ENCODE measurements at places on chromosomes 2 and 18.

- no peak for DNase-seq
Observed at GRCh38 chr2:63663013-63663864, 74.5 kb downstream of the MDH1 start.

GRCh38 chr2:138630164-138630563 lies 128.6 kb downstream of the SPOPL start:
- peak; percentile 25 for DNase-seq

GRCh38 chr2:218273908-218274249 lies 3.6 kb downstream of the PNKD start:
- DNase-seq: no peak

DNA sequence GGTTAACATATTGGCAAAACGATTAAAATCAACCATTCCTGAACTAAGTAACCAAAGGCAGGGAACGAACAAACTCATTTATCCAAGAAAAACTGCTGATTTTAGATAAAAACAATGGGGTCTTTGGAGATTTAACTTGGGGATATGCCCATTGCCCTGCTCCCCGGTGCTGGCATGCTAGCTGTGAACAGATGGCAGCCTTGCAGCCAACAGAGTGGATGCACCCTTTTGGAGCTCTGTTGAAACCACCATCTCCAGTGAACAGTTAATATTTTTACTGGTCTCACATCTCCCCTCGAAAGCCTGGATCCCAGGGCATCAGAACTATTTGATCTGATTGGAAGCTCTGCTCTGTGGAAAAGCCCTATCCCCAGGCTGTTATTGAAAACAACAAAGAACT lies 303.1 kb downstream of the TGIF1 start:
- no peak for DNase-seq

- DNase-seq: no peak
Observed at GRCh38 chr2:168253379-168253778, 6.0 kb upstream of the STK39 start.

DNA sequence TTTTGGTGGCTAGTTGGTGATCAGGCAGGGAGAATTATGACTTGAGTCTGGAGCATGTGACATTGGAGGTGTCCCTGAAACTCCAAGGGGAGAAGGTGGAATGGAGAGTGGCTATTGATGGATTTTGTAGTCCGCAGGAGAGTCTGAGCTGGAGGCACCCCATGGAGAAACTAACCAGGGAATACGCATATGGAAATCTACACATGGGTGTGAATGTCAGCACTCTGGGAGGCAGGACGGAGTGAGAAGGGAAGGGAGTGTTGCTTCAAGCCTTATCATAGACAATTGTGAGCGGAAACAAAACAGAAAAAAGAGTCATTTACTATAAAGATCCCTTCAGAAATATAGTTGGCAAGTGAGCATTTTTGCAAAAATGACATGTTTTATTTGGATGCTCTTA lies 667 bp upstream of the SCYGR4 start:
- DNase-seq: no peak

GRCh38 chr2:233395687-233396086 lies 41.4 kb downstream of the DGKD start:
- DNase-seq: no peak

GRCh38 chr2:183522489-183523266 lies 398.4 kb downstream of the NUP35 start:
- DNase-seq: no peak

- no peak for DNase-seq
Observed at GRCh38 chr2:163675388-163675787, 60.4 kb downstream of the FIGN start.

DNA sequence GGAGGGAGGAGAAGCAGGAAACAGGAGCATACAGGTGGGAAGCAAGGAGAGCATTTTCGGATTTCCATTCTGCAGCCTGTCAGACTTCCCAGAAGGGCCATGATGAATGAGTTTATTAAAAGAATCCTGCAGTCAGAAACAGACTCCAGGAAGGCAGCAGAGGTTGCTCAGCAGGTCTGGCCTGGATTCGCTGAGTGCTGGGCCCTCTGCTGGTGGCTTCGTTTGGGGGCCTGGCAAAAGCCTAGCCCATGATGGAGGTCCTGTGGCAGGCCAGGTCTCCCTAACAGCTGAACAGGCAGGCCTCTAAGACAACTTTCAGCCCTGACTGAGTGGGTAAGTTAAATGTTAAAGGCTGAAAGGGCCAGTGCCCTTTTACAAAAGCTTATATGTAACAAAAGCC lies 108.2 kb upstream of the CAPN13 start:
- no peak for DNase-seq

DNA sequence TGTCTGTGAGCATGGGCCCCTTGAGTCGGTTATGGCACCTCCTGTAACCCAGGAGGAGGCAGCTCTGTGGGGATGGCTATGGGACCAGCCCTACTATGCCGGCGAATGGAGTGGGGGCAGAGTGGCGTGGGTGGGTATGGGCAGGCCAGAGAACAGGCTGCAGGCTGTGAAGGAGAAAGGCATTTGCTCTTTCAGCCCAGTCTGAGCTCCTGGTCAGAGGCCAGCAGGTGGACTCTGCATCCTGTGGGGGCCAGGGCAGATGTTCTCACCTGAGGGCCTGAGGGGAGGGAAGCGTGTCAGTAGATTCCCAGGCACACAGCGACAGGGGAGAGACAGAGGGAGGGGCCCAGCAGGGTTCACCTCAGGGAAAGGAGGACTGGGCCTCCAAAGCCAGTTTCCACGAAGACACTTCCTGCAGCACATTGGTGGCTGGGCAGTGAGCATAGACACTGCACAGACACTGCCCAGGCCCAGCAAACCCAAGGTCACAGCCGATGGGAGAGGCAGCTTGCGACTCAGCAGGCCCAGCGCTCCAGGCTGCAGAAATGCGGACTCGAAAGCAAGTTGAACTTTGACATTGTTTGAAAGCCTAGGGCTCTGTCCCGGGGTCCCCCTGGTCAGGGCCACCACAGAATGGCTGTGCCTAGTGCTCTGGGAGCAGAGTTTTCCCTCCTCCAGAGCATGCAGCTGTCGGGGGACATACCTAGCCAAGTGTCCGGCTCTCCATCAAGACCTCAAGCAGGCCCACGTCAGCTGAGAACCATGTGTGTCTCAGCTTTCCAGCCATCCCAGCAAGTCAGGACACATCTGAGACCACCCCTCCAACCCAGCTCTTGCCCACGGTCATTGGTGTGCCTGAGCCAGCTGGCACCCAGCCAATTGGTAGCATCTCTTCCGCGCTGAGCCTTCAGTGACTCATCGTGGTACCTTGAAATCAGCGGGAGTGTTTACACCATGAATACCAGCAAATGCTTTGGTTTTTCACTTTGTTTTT lies 53.8 kb downstream of the TGOLN2 start:
- no peak for DNase-seq

DNA sequence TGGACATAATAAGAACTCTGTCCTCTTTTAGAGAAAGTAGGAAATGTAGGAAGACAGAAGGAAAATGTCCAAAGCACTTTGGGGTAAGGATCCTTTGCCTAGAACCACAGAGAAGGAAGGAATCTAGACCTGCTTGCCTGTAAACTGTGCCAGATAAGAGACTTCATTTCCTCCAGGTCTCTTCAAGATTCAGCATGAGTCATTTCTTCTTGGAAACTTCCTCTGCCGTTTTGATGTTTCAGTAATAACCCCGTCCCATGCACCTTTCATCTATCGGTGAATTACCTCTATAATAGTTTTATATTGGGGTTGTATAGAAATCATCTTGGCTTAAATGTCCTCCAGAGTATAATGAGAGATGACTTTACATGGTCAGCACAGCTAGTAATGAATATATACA lies 63.2 kb upstream of the LRATD1 start:
- DNase-seq: no peak

GRCh38 chr2:96848264-96848663 lies 4.4 kb upstream of the ANKRD23 start:
- DNase-seq: no peak

GRCh38 chr18:33128581-33128980 lies 311.9 kb downstream of the CCDC178 start:
- no peak for DNase-seq

GRCh38 chr18:27378431-27379095 lies 193.5 kb upstream of the CHST9 start:
- no peak for DNase-seq

- DNase-seq: no peak
Observed at GRCh38 chr2:210635257-210635656, 78.9 kb downstream of the CPS1 start.

- no peak for DNase-seq
Observed at GRCh38 chr18:10234912-10235660, 219.3 kb upstream of the APCDD1 start.

GRCh38 chr2:85839461-85839860 lies 49.3 kb downstream of the ST3GAL5 start:
- no peak for DNase-seq

- no peak for DNase-seq
Observed at GRCh38 chr2:231503766-231504165, 26.5 kb downstream of the NMUR1 start.

DNA sequence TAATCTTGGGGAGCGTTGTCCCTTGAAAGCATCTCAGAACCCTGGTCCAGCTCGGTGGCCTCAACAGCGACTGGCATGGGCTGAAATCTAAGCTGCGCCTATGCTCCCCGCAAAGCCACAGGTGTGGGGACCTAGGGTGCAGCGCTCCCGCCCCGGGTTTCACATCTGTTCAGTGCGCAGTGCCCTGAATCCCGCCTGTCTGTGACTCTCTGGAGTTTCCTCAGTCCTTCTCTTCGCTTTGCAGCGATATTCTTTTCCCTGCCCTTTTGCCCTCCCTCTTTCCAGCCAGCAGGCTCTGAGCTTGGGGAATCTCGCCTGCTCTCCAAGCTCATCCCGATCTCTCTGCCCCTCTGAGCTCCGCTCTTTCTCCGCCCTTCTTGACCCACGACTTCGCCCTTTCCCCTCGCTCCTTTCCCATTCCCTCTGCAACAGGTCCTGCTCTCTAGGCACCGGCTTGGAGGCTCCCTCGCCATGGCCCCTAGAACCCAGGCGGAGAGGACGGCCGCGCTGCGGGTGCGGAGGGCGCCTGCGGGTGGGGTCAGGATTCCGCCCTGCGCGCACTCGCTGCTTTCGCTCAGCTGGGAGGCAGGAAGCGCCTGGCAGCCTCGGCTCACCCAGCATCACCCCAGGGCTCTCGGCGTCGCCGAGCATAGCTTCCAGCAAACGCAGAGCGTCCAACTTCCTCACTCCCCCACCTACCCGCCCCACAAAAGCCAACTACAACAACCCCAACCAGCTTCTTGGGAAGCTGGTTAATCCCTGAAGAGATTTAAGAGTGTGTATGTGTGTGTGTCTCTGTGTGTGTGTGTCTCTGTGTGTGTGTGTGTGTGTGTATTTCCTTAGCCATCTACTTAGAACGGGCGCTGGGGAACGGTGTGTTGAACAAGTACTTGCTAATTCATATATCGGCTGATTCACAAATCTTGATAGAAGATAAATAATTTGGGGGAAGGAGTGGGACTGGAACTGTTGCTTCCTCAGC lies 1.1 kb downstream of the GRP start:
- DNase-seq: peak; percentile 6

- no peak for DNase-seq
Observed at GRCh38 chr2:168002021-168002553, 245.3 kb downstream of the STK39 start.

- no peak for DNase-seq
Observed at GRCh38 chr18:45355944-45356520, 259.2 kb upstream of the SLC14A2 start.

DNA sequence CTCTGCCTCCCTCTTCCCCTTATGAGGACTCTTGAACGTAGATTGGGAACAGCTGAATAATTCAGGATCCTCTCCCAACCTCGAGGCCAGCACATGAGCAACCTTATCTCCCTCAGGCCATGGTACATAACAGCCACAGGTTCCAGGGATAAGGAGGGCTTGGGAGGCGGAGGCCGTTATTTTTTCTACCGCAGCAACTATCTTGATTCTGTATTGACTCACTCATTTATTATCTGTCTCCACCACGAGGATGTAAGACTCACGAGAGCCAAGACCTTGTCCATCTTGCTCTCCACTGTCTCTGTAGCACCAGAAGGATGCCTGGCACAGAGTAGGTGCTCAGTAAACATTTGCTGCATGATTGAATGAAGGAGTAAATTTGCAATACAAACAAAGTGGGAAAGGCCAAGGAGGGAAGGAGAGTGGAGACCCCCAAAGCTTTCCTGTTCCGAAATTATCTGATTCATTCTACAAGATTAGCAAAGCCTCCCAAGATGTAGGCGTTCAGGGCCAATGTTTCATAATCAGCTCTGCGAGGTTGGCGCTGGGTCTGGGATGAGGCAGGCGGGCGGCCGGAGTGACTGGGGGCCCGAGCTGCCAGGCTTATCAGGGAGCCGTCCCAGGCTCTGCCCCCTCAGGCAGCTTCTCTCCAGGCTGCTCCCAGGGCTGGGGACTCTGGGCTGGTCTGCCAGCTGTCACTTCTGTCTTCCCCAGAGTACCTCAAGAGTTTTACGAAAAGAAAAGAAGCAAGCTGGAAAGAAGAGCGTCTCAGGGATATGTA lies 31.6 kb downstream of the INPP5D start:
- no peak for DNase-seq

DNA sequence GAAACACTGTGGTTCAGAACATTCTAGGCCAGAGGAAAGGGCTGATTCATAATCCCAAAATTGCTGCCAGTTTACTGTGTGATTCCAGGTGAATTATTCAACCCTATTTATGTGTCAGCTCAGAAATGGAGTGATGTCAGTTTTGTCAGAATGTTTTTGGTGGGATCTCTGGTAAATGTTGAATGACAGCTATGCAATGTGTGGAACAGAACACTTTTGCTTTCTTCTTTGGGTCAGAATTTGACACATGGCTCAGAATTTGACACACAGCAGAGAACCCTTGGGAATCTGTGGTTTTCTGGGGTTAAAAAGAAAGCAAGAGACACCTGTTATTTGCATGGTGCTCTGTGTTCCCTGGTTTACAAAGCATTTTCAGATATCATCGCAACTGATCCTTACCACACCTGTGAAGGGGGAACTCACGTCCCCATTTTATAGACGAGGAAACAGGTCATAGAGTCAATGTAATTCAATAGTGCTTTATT lies 1.6 kb upstream of the MTA3 start:
- DNase-seq: no peak

DNA sequence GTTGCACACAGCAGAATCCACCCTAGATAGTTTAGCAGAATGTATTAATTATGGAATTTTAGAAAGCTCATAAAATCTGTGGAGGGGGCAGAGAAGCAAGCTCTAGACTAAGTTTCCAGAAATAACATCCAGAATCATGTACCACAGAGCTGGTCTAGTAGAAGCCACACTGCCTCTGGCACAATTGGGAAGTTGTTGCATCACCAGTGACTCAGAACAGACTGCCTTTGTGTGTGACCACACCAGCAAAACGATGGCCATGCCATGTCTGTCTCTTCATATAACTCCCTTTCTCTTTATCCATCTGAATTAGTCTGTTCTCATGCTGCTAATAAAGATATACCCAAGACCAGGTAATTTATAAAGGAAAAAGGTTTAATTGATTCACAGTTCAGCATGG lies 158.9 kb downstream of the CCDC148 start:
- no peak for DNase-seq

DNA sequence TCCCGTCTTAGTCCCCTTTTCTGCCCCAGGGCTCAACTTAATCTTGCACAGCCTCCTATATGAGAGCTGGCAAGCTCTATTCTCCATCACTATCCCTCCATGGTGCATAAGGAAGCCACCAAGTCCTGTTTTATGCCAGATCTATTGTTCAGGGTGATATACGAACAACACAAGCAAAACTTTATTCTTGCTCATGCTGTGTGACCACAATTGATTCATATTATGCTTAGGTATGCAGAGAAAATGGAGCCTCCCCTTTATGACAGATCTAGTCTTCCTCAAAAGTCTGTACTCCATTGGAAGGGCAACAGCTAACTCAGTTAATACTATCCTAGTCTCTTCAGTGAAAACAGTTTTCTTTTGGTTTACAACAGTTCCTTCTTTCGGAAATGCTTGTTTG lies 94.0 kb upstream of the STON1 start:
- no peak for DNase-seq
